Head of caudate nucleus (tissue), 42 donors: ENCODE measurements at places on chromosomes 3 and 15.

DNA sequence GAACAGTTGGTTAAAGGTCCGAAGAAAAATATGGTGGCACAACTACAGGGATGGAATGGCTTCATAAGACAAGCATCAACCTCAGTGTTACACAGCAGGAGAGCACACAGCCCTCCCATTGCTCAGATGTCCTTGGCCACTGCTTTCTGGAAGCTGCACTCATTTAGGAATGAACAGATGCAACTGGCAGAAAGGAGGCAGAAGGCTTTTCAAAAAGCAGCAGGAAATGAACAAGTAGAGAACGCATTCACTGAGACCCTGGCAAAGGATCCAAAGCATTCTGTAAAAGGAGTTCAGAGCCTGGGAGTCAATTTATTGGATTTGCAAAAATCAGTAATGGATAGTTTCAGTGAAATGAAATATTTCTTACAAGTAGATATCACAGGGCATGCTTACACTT is 101.1 kb downstream of the PDZRN3 start:
- DNase-seq, result no peak

DNA sequence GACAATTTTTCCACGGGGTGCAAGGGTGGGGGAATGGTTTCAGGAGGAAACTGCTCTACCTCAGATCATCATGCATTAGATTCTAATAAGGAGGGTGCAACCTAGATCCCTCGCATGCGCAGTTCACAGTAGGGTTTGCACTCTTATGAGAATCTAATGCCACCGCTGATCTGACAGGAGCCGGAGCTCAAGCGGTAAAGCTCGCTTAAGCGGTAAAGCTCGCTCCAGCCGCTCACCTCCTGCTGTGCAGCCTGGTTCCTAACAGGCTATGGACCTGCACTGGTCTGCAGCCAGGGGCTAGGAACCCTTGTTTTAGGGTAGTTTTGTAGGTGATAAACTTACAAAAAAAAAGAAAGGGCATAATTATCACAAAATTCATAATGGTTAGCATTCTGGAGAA is 53.9 kb upstream of the RYR3 start:
- DNase-seq, result no peak

- DNase-seq, result no peak
These were observed 22.8 kb downstream of the IL17RD start for GRCh38 chr3:57142411-57142723.

GRCh38 chr15:78315686-78316282 is 16.4 kb upstream of the SKIC8 start:
- DNase-seq, result no peak

DNA sequence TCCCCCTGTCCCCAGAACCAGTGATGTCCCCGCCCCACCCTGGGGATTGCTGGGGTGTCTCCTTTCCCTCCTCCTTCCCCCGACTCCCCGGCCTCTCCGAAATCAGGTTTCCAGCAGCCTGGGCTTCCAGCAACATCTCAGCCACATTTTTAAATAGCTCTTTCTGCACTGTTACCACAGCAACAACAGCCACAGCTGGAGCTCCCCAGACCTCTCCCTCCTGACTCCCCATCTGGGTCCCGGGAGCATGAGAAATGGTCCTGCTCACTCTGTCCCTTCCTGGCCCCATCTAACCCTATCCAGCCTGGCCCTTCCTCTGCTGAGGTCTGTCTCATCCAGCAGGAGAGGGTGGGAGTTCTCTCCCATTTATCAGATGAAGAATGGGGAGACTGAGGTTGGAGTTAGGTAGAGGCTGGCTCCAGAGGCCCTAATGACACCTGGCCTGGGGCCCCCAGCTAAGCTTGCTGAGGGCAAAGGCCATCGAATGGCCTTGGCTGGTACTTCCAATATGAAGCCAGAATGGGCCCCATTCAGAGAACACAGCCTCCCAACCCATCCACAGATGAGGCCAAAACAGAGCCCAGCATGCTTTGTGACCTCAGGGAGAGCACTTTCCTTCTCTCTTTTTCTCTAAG is 1.5 kb downstream of the CAMK1 start:
- DNase-seq, result no peak

DNA sequence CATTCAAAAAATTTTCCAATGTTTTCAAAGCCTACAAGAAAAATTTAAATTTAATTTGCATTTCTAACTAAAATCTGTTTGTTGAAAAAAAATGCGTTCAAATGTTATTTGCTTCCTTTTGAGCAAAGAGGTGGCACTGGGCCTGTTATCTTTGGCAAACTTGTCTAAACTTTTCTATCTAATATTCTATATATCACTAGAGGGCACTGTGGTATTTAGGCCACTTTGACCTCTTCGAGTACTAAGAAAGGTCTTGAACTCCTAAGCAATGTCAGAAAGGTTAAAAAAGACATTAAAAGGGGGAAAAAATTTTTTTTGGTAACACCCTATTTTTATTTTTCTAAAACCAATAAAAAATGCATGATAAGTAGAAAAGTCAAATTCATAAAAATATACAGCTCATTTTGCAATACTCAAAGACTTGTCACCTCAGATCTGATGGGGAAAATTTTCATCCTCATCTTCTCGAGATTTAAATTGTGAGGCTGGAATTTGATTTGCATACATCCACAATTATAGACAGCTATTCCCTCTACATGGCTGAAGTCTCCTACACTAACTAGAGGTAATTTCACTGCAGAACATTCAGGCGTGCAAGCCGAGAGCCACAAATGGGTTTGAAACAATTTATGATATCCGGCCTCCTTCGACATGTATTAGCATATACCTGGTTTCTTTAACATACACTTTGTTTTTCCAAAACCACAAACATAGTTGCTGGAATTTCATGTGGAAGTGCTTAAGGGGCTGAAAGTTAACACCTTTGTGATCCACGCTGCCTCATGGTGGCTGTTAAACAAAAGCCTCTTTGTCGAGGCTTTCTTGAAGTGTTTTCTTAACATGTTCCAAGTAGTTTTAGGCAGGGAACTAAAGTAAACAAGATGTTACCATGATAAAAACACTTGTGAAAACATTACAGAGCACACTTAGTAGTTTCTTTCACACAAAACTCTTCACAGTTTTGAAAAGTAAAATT is 576.4 kb downstream of the FOXP1 start:
- no peak for DNase-seq

DNA sequence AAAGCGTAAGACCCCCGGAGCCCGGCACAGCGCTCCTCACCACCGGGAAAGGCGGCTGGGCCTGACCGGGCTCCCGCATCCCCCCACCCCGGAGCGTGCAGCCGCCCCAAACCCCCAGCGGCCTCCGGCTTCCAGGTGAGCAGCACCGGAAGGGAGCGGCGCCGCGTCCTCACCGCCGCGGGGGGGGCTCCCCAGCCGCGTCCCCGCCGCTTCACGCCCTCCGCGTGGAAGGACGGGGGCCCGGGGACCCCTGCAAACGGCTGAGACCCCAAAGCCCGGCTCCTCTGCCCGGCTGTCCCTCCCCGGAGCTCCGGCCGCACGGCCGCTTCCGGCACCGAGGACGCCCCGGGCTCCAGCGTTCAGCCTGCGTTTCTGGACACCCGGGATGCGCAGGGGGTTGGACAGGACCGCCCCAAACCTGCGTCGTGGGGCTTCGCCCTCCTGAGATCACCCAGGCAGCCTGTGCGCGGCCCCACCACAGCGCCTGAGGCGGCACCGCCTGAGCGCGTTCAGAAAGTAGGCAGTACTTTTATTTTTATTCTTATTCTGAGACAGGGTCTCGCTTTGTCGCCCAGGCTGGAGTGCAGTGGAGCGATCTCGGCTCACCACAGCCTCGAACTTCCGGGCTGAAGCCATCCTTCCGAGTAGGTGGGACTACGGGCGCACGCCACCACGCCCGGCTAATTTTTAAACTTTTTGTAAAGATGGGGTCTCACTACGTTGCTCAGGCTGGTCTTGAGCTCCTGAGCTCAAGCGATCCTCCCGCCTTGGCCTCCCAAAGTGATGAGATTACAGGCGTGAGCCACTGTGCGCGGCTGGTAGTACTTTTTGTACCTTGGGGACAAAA is 51.6 kb upstream of the BLM start:
- DNase-seq, result peak; percentile 37

DNA sequence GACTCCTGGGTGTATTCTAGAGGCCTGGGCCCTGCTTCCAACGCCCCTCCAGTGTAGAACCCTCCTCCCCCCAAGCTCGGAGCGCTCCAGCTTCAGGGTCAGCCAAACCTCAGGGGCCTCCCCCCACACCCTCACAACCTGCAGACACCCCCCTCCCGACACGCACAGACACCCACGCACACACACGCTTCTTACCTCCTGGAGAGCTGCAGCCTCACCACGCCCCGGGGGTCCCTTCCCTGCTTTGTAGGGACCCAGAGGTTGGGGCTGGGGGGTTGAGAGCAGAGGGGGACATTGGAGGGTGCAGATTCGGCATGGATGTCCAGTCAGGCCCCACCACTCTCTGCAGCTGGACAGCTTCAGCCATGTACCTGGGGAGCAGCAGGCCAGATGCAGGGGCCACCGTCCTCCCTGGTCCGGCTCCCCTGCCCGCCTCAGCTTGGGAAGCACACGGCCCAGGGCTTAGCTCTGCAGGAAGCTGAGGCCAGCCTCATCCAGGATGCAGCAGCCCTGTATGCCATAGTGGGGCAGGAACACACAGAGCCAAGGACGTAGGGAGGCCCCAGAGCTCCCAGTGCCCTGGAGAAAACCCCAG is 13.0 kb downstream of the ZDHHC19 start:
- no peak for DNase-seq

DNA sequence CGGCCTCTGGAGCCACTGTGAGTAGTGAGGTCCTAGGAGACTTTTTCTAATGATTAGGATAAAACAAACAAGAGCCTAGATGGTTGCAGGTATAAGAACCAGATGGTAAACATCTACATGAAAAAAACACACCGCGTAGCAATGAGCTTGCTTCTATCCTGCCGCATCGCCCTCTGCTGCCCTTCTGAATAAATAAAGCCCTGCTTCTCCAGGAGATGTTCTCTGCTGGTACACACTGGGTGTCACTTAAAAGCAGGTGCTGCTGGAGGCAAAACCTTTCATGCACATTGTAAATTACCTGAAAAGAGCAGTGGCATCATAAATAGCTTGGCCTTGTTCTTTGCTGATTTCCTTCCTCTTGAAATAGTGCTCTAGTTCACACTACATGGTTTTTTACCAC is 164.4 kb upstream of the TOPAZ1 start:
- DNase-seq, result no peak

GRCh38 chr15:41691471-41691870 is 31.3 kb downstream of the MGA start:
- no peak for DNase-seq

DNA sequence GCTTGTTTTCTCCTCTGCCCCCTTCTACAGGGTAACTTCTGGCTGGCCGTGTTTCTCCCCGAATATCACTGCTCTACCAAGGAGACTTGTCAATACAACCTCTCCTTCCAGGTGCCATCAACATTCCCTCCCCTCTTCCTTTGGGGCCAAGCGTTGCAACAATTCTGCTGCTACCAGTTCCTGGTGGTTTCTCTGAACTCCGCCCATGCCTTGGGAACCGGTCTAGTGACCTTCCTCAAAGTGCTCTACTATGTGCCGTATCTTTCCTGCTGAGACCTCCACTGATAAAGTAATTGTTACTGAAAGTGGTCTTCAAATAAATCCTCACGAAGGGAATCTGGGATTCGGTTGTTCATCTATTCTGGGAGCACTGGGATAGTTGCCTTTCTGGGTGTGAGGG is 26.2 kb downstream of the PCSK6 start:
- no peak for DNase-seq

GRCh38 chr3:105214590-105214989 is 152.1 kb upstream of the ALCAM start:
- no peak for DNase-seq

- peak; percentile 18 for DNase-seq
These were observed 370.0 kb upstream of the FRG2C start for GRCh38 chr3:75294124-75294523.

GRCh38 chr3:16801698-16802097 is 83.1 kb upstream of the PLCL2 start:
- DNase-seq, result no peak
